Germinal center (tissue), 1 donor: ENCODE measurements at places on chromosomes 7 and 10.

- no peak for DNase-seq
Measured at GRCh38 chr7:49635800-49636199, 137.6 kb upstream of the VWC2 start.

- no peak for DNase-seq
Measured at GRCh38 chr7:101527844-101528667, 101.0 kb downstream of the MYL10 start.

DNA sequence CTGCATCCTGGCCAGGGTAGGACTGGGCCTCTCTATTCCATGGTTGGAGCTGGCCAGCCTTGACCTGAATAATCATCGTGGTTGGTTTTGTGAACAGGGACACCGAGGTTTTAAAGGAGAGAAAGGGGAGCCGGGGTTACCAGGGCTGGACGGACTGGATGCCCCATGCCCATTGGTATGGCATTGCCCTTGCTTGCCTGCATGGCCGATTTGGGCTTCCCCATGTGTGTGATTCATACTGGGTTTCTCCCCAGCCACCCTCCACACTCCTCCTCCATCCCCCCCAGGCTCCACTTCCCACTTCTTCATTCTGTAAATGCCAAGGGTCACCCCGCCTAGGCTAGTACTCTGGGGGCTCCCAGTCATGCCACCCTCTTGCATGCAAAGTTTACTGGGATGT lies 98.8 kb upstream of the MACROH2A2 start:
- DNase-seq, result no peak

DNA sequence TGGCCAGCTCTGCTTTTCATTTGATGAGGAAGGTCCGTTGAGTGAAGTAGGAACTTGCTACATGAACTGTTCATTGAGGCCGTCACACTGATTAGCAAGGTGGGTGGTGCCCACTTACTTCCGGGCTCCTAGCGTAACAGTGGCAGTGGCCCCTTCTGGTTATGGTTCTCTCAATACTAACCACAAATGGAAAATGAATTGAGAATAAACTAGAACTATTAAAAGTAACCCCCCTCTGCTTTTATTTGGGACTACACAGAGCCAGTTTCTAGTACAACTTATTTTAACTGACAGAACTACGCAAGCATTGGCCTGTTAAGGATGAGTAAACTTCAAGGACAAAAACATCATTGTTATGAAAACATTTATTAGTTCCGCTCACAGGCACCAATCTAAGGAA lies 519.1 kb downstream of the INHBA start:
- no peak for DNase-seq
